ENCODE measurements at places on chromosomes 2 and 18.

DNA sequence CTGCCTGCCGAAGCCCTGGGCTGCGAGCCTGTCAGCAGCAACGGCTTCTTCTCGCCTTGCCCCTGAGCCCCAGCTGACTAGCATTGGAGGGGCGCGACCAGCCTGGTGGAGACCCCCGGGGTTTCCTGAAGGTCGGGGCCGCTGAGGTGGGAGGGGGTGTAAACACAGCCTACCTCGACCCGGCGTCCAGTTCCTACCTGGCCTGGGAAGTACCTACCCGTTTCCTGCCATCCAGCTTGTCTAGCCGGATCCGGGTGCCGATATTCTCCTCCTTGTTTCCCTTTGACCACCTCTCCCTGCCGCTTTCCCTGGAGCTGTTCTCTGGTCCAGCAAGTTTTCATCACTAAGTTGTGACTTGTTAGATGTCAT, 511 bp downstream of the MOB4 start:
- no peak for DNase-seq

DNA sequence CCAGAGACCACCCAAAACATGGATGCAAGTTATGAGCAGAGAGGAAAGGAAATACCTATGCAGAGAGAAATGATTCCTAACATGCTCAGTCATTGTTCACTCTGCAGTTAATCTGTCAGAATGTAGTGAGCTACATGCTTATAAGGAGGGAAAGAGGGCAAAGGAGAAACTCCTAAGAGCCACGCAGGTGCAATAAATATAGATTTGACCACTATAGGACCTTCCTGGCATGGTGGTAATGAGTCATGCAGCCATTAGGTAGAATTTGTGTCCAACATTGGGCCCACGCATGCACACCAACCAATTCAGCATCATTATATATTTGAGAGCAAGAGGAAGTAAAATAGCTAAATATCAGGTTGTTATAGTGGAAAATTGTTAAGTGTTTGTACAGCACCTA, 699.9 kb downstream of the DSC3 start:
- no peak for DNase-seq

DNA sequence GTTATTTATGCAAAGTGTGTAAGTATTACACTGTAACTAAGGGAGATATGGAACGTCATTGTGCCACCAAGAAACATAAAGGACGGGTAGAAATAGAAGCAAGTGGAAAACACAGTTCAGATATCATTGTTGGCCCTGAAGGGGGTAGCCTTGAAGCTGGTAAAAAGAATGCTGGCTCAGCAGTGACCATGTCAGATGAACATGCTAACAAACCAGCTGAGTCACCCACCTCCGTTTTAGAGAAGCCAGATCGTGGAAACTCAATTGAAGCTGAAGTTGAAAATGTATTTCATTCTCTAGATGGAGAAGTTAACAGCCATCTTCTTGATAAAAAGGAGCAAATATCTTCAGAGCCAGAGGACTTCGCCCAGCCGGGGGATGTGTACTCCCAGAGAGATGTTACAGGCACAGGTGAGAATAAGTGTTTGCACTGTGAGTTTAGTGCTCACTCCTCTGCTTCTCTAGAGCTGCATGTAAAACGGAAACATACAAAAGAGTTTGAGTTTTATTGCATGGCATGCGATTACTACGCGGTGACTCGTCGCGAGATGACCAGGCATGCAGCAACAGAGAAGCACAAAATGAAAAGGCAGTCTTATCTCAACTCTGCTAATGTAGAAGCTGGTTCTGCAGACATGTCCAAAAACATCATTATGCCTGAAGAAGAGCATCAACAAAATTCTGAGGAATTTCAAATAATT, 36.1 kb downstream of the ZNF407 start:
- DNase-seq: no peak

- DNase-seq: no peak
Measured at GRCh38 chr18:43534511-43534910, 257.2 kb upstream of the SYT4 start.

DNA sequence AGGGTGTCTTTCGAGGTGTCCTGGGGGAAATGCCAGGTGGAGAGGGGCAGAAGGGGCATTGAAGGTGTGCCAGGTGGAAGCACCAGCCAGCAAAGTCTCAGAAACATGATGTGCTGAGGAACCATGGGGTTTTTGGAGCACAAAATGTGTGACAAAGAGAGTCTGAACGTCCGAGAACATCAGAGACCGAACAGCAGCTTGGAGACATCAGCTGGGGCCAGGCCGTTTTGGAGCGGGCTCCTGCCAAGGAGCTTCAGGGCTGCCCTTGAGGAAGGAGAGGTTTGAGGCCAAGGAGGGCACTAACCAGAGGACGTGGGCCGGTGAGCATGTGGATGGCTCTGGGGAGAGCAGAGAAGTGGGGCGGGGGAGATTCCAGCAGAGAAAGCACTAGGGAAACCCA, 5.3 kb upstream of the MBP start:
- DNase-seq: no peak

- no peak for DNase-seq
Measured at GRCh38 chr2:14428056-14428455, 204.5 kb upstream of the LRATD1 start.

DNA sequence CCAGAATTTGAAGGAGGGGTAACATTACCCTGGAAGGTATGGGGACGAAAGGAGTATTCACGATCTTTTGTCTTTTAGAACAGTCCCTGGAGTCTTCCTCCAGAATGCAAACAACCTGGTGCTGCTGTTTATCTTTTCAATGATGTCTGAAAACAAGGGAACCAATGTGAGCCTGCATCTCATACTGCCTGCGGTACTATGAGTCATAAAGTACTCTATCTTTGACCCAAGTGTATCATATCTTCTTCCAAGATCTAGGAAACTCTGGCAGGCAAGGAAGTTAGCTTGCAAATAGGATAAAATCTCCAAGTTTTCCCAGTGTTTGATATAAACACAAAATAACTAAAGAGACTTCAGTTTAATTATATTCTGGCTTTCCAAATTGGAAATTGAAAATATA, 968.5 kb downstream of the LRP1B start:
- DNase-seq: no peak

GRCh38 chr2:192741889-192742288, 547.2 kb upstream of the TMEFF2 start:
- no peak for DNase-seq

GRCh38 chr2:79235135-79235534, 75.6 kb upstream of the REG3A start:
- DNase-seq: no peak

DNA sequence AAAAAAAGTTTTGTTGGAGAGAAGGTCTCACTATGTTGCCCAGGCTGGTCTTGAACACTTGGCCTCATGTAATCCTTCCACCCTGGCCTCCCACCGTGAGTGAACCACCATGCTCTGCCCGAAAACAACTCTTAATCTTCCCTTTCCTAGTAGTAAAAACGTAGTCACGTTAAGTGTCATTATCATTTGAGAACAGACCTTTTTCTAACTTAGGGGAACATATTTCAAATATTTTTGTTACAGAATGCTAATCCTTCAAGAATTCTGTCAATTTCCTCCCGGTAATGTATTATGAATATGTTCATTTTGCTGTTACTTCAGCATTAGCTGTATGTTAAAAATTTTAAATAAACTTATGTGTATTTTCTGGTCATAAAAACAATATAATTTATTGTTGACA, 49.7 kb downstream of the MTA3 start:
- no peak for DNase-seq

DNA sequence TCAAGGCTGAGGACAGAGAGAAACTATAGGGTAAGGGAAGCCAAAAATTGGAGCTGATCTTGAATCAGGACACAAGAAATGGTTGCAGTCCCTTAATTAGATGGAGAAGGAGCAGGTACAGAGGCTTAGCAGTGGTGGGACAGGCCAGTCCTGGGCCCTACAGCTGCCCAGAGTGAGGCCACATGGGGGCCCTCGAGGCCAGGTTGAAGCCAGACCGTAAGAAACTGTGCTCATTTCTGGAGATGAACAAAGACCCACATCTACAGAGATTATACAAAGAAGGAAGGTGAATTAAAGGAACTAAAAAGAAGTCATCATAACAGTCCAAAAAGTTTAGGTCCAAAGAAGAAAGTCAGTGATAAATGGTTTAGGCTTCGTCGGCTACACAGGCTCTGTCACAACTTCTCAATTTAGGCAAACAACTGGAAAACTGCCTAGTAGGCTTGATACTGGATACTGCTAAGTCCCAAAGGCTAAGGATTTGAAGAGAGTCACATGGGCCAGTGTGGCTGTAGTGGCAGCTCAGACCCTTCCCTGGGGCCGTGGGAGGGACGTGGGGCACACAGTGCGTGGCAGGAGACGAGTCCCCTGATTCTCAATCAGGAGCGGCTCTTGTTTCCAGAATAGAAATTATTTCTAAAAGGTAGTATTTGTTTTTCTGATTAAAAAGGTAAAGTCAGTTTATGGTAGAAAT, 50.4 kb upstream of the CNGA3 start:
- DNase-seq: no peak

GRCh38 chr2:233965032-233965603, 47.9 kb downstream of the TRPM8 start:
- no peak for DNase-seq

DNA sequence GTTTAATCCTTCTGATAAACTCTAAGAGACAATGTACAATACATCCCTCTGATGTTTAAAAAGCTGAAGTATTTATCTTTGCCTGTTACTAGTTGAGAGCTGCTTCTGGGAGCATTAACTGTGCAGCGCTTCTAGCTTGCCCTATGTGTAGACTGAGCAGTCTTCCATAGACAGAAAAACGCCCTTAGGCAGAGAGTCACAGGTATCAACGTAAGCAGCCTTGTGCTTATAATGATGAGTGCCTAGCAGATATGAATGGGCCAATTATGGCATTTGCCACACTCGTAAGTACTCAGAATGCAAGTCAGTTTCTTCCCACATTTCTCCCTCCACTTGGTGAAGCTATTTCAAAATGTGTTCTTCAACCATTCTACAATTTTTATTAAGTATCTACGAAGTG, 731.1 kb upstream of the SLC8A1 start:
- DNase-seq: no peak

GRCh38 chr2:61117534-61117933, 44.5 kb upstream of the C2orf74 start:
- DNase-seq: no peak

GRCh38 chr18:58303363-58303762, 259.3 kb downstream of the NEDD4L start:
- no peak for DNase-seq

GRCh38 chr2:37917281-37918228, 7.5 kb upstream of the RMDN2 start:
- no peak for DNase-seq
